ENCODE measurements at places on chromosomes 6 and 20.

- no peak for DNase-seq
These were observed 460.5 kb upstream of the ARID1B start for GRCh38 chr6:156316583-156317125.

GRCh38 chr6:9711365-9711764 lies 703.5 kb downstream of the TFAP2A start:
- no peak for DNase-seq

DNA sequence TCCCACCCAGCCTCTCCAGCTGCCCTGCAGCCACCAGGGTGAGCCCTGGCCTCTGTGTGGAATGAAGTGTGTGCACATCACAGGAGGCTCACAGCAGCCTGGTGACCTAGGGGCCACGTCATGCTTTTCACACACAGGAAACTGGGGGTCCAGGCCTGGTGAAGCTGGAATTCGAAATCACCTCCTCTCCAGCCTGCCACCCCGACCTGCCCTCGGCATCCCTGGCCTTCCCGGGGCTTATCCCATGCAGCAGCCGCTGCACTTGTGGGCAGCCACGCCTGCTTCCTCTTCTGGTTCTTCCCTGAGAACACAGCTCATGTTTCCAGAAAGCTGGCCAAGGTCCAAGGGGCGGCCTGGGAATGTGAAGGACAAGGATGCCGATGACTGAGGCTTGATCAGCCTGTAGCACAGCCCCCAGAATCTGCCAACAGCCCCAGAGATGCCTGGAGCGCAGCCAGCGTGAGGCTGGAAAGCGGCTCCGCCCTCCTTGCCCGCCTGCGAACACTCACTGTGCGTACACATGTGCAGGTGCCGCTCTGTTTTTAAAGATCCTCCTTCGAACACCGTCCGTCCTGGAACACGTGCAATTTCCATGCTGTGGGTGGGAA lies 4.2 kb upstream of the NTSR1 start:
- DNase-seq, result peak; percentile 99

GRCh38 chr6:123687864-123688263 lies 51.1 kb upstream of the TRDN start:
- no peak for DNase-seq

DNA sequence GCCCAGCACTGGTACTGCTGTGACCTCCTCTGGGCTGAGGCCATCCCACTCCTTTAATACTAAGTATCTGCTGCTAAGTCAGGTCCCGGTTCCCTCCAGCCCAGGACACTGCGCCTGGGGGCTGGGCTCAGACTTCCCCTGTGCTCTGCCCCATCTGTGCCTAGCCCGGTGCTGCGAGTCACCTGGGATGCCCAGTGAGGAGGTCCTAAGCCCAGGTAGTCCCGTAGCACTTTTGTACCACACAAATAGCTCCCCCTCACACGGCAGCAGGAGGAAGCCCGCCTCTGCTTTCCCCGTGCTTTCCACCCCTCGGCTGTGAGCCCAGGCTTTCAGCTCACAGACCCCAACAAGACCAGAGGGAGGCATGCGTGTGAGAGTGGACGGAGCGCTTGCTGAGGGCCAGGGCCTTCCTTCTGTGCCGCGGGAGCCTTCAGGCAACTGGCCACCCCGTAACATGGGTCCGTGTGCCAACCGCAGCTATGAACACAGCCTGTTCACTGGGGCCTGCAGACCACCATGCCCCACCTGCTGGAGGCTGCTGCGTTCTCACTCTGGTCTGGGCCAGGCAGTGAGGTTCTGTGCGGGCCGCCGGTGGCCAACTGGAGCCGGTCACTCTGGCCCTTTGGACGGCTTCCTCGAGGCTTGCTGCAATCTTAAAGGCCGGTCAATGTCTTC lies 79.9 kb upstream of the MPC1 start:
- DNase-seq, result no peak

- DNase-seq, result peak; percentile 86
These were observed 2.1 kb upstream of the NRN1 start for GRCh38 chr6:6008648-6009421.
